ENCODE measurements at places on chromosomes 4 and X.
A peak's percentile ranks its signal among the peaks of the same experiment; 100 is the strongest.

- no peak for DNase-seq
These were observed 71.8 kb downstream of the ASMT start for GRCh38 chrX:1686642-1687041.

GRCh38 chr4:19522966-19523365 lies 728.7 kb upstream of the SLIT2 start:
- no peak for DNase-seq

DNA sequence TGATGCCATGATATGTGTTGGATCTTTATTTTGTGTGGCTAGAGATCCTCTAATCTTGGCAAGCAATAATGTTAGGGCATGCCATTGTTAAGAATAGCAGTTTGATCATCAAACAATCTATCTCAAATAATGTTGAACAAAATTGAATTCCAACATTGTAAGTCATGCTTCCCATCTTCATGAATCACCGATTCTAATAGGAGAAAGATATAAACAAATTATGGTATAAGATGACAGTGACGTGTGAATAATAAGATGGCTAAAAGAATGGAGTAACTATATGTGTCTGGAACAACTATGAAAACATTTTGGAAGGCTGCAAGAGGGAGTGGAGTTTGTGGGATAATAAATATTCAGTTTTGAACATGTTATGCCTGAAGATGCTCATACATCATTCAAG lies 208.4 kb downstream of the DTHD1 start:
- DNase-seq, result no peak

GRCh38 chr4:40046311-40046980 lies 10.2 kb upstream of the N4BP2 start:
- DNase-seq, result peak; percentile 40

DNA sequence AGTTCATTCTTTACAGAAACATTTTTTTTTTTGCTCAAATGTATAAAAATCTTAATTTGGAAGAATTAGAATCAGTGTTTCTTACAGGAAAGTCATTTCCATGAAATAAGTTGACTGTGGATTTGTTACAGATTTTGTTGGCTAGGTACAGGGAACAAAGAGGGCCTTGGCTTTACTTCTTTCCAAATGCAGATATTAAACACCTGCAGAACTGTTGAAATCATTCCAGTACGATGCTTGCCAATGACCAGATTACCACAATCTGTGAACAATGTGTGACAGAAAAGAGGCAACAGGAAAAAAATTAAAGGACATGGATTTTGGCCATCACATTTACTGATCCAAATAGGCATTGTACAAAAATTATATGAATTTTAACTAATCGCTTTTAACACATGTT lies 70.8 kb downstream of the ANXA10 start:
- DNase-seq, result no peak

- DNase-seq, result no peak
These were observed 305.0 kb downstream of the TENM3 start for GRCh38 chr4:182548156-182548555.

DNA sequence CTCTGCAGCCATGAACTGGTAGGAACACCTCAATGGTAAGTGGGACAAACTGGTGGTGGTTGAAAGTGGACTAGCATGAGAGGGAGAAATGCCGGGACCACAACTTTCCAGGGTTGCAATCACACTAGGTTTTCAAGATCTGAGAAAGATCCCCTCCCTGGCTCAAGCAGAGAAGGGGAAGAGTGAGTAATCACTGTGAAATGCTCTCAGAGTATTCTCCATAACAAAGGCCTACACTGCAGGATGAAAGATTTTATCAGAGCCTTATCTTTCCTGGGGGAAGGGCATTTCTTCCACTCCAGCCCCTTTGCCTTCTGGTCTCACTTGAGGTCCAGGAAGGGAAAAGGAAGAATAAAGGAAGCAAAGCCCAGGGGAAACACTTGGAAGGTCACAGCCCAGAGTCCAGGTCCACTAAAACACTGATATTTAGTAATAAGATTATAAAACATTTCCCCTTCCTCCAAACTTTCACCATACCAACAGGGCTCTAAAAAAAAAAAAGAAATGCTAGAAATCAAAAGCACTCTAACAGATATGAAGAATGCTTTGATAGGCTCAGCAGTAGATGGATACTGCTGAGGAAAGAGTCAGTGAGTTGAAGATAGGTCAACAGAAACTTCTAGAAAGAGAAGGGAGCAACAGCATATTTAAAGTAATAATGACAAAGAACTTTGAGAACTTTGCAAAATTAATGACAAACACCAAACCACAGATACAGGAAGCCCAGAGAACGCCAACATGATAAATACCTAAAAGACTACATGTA lies 95.9 kb downstream of the WDFY3 start:
- no peak for DNase-seq

DNA sequence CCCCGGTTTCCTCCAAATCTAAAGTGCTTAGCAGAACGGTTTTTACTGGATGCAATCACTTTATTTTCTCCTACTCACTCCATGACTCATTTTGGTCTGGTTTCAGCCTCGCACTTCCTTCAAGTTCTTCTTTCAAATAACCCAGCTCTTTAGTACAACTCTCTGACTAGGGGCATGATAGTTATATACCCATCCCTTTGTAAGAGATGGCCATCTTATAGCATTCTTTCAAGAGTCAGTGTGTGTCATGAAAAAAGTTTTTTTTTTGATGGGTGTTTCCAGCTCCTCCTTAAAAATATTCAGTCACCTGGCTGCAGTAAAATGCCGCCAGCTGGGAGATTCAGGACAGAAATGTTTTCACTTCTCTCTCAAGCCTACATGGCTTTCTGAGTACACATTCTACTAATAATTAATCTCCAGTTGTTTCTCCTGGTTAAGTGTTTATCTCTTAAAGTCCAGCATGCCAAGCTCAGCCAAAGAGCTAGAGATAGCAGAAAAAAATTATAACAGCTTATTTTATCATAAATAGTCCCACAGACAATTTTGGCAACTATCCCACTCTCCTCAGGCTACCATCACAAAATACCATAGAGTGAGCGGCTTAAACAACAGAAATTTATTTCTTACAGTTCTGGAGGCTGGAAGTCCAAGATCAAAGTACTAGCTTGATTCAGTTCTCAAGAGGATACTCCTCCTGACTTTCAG lies 139.3 kb downstream of the GASK1B start:
- no peak for DNase-seq

GRCh38 chr4:76563454-76564122 lies 128.6 kb downstream of the SHROOM3 start:
- DNase-seq, result no peak

GRCh38 chr4:25930731-25931354 lies 16.8 kb downstream of the SMIM20 start:
- no peak for DNase-seq

DNA sequence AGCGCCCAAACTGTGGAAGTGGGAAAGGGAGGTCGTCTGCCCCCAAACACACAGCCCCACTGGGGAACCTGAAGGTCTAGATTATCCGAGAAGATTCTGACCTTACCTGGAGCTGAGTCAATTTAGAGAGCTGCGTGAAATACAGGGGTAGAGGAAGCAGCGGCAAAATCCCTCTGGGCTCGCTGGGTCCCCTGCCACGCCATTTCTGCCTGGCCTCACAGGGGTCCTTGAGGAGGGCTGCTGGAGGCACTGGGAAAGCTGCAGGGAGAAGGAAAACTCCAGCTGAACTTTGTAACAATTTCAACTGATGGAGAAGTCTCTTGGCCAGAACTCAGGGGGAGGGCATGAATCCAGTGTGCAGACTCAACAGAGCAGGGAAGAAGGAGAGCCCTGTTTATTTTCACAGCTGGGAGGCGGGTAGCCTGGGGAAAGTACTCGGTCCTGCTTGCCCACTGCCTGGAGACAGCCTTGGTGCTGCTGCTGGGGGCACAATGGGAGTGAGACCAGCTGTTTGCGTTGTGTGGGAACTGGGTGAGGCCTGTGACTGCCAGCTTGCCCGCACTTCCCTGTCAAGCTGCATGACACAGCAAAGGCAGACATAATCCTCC lies 93.2 kb upstream of the MAPK10 start:
- DNase-seq, result no peak

- DNase-seq, result no peak
These were observed 6.8 kb upstream of the CTBP1 start for GRCh38 chr4:1255699-1256098.

GRCh38 chr4:108570993-108571569 lies 49.3 kb upstream of the RPL34 start:
- no peak for DNase-seq

DNA sequence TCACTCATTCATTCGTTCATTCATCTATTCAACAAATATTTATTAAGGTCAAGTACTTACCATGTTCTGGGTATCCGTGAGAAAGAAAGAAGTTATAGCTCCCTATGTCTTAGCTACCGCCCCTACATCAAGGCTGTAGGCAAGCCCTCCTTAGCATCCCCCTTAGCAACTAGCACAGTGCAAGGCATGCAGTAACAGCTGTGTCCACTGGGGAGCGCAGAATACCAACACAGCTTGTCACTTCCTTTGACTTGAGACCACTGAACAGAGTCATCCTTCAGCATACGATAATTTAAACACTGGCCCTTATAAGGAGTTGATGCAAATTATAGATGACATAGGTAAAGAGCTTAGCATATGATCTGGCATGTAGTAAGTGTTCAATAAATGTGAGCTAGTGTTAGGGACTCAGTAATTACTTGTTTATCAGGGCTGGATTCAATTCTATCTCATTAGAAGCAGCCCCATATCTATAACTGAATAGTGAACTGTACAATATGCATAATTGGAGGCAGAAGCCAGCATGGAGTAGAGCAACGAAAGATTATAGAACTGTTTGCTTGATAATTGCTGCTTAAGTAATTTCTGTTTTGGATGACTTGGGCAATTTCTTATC lies 8.7 kb downstream of the KIAA1210 start:
- DNase-seq, result peak; percentile 42

GRCh38 chrX:9530848-9531274 lies 66.0 kb downstream of the TBL1X start:
- peak; percentile 32 for DNase-seq

GRCh38 chr4:84932462-84932861 lies 34.0 kb downstream of the WDFY3 start:
- no peak for DNase-seq

DNA sequence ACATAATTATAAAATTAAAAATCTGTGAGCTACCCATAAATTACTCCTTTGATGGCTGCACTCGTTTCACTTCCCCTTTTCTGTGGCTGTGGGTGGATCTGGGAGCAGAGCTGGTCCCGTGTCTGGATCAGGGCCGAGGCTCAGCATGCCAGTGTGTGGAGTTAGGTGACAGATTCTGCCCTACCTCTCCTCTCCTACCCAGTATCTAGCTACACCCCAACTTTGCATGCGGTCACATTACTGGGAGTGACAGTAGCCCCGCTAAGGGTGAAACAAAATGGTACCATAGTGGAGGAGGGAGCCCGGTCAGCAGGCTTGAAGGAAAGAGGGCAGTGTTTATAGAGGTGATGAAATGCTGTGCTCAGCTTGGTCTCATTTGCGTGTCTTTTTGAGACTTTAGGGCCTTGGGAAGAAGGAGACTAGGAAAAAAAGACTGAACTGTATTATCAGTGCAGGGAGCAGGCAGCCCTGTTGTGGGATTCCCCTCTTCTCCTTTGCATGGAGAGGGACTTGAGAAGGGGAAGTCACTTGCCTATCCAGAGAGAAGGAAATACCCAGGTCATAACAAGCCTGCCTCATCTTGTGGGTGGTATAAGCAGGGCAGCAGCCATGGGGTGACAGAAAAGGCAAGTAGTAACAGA lies 48.4 kb downstream of the ARHGAP10 start:
- DNase-seq, result no peak

- no peak for DNase-seq
These were observed 470.2 kb downstream of the IQCM start for GRCh38 chr4:149345424-149345823.

DNA sequence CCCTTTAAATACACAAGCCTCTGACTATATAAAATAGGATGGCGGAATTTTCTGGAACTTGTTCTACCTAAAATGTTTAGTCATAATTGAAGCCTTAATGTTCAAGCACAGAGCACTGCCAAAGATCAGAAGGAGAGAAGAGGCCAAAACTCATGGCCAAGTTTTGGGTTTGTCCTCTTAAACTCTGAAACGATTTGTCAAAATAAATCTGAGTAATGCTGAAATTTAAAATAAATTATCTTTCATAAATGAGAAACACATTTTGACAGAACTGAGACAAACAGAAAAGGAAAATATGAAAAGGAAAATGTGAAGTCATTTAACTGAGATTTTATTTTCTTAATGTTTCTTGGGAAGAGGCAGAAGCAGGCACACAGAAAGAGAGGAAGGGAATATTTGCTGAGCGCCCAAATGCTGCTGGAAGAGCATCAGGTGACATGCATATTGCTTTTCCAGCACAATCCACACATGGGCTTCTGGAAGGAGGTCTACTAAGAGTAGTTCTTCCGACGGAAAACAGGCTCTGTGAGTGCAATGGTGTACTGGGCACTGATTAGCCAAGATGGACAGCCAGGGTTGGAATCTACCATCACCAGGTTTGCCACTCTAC lies 47.4 kb upstream of the ZNF518B start:
- DNase-seq, result no peak

DNA sequence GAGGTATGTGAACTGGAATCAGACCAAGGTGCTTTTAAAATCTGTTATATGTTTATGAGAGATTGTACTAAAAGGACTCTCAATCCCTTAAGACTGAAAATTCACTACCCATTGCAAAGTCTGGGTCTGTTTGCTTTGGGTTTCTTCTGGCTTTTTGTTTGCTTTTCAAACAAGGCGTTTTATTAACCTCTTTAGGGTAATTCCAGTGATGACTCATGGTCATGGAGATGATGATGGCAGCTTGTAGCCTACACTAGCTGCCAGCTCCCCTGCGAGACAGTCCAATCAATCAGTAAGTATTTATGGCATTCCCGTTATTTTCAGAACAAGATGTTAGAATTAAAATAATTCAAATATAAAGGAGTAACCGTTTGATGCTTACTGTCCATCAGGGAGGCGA lies 643.8 kb upstream of the FTHL17 start:
- no peak for DNase-seq

GRCh38 chr4:76311896-76312331 lies 5.4 kb downstream of the STBD1 start:
- DNase-seq, result no peak

- no peak for DNase-seq
These were observed 864.9 kb upstream of the SLIT2 start for GRCh38 chr4:19386786-19387185.

DNA sequence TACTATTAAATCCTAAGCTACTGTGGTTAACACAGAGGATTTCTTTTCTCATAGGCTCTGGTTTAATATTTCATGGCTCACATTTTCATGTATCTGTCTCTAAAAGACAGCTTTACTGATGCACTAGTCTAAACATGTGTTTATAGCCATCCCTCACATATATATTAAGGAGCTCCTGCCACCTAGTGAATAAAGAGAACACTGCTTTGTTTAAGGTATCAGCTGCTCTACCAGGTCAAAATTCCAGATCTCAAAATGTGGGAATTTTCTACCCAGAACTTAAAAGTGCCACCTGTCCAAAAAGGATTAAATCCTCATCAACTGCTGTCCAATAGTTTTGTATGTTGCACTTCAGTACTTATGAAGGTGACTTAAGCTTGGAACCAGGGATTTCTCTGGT lies 188.5 kb upstream of the TEX13C start:
- no peak for DNase-seq

DNA sequence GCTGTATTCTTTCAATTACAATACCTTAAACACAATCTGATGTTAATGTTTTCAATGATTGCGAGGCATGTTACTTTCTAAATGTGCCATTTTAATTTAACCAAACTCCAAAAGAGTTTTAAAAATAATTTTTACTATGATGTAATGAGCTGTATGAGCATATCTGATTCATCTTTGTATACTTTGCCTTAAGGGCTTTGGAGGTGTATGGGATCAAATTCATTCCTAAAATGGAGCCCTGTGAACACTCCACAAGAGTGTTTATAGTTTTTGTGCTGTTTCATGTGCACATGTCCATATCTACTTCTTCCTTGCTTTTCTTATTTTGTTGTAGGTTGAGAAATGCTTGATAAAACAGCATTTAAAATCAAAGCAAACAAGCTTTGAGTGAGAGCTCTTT lies 82.4 kb downstream of the ATP10D start:
- no peak for DNase-seq

Measured in stimulated activated CD4-positive, alpha-beta T cell treated with anti-CD3 and anti-CD28 coated beads, TNF-alpha, amount 100 ng/mL, for 24 hours (primary cell).